ENCODE measurements at places on chromosomes 5 and 9. TPM values are rescaled to one million over a fixed set of nuclear protein-coding genes. Genes with fewer than 3 reads are reported as not detected.

Gene CNOT8
- 75.7 TPM for total RNA-seq

Gene PLPPR1
- not detected for total RNA-seq

Gene SPATA31C1
- not detected for total RNA-seq

Gene IGIP
- 3.4 TPM for total RNA-seq

Gene RIOK2
- 30.1 TPM for total RNA-seq

Gene CCL21
- total RNA-seq: not detected

Gene NUTM2F
- total RNA-seq: not detected

Gene GRXCR2
- total RNA-seq: not detected

Gene ARHGEF28
- total RNA-seq: not detected

Gene CDKN2B-AS1
- total RNA-seq: 4.2 TPM

Gene C1QTNF2
- not detected for total RNA-seq

Gene FBP1
- total RNA-seq: not detected

Gene PPP3R2
- not detected for total RNA-seq

Gene PSAT1
- 65.4 TPM for total RNA-seq

Gene BNIP1
- total RNA-seq: 14.4 TPM

Gene SLC25A2
- 0.25 TPM for total RNA-seq

Gene DOCK2
- total RNA-seq: 303 TPM

Gene CAMK2A
- total RNA-seq: not detected

Gene FAM200C
- 1.0 TPM for total RNA-seq

Gene LRRC26
- not detected for total RNA-seq

Gene FUBP3
- 40.8 TPM for total RNA-seq

Gene C5orf52
- not detected for total RNA-seq

Gene ADAMTS19
- total RNA-seq: not detected

Gene TSSK1B
- not detected for total RNA-seq

Gene RNF183
- total RNA-seq: not detected

Gene TESK1
- 33.1 TPM for total RNA-seq

Gene PCDHB2
- total RNA-seq: 0.09 TPM

Gene TPPP
- 0.34 TPM for total RNA-seq

Gene HSD17B4
- total RNA-seq: 89.2 TPM

Gene UBE2QL1
- not detected for total RNA-seq

Gene UNC13B
- total RNA-seq: 0.84 TPM

Gene SLIT3
- 0.64 TPM for total RNA-seq

Gene KCNMB1
- 0.05 TPM for total RNA-seq

Gene ORM2
- not detected for total RNA-seq

Gene CFAP90
- total RNA-seq: not detected

Gene PHF24
- not detected for total RNA-seq

Gene LRRC19
- total RNA-seq: not detected

Gene PTGES2
- total RNA-seq: 52.5 TPM

Gene SNCB
- total RNA-seq: not detected

Gene OBP2B
- not detected for total RNA-seq

Gene ADGRD2
- not detected for total RNA-seq

Gene IL5
- total RNA-seq: 7.7 TPM

All from T-helper 2 cell treated with Interferon-gamma antibody and Interleukin-4, amounts not matched to agents 100 ng/mL and 5 ng/mL, for 36 hours (primary cell).